ENCODE measurements at places on chromosomes 6 and 20. TPM values are rescaled to one million over a fixed set of nuclear protein-coding genes. Genes with fewer than 3 reads are reported as not detected.

- DNase-seq: no peak
Observed at GRCh38 chr20:2606507-2607006, 45.9 kb upstream of the NOP56 start.

GRCh38 chr6:149270616-149271015, 46.9 kb upstream of the TAB2 start:
- no peak for DNase-seq

DNA sequence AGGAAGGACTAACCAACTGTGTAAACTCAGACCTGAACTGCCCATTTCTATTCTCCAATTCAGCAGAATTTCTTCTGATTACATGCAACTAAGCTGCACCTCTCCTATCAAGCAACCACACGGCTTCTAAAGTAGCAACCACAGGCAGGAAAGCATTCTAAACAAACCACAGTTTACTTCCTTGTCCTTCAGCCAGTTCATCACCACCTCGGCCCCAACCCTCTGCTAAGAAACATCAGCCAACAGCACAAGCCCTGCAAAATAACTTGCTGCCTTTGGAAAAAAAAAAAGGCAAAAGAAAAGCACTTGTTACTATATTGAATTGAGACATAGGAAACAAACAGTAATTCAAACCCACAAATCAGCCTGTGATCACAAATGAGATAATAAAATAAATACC, 140.3 kb downstream of the NFATC2 start:
- peak; percentile 68 for DNase-seq

The BPIFB4 gene
- total RNA-seq: not detected

- DNase-seq: no peak
Observed at GRCh38 chr6:95991906-95992305, 23.9 kb upstream of the FUT9 start.

The ADA gene
- 28.4 TPM for total RNA-seq

The GMNN gene
- total RNA-seq: 6.7 TPM

All from CD4-positive, alpha-beta memory T cell (primary cell).